Fibroblast of upper back skin (primary cell): ENCODE measurements at places on chromosomes 6 and 20.

GRCh38 chr6:53691667-53692133, 26.1 kb upstream of the KLHL31 start:
- no peak for DNase-seq

- peak; percentile 43 for DNase-seq
Observed at GRCh38 chr6:131368198-131368911, 204.7 kb upstream of the ARG1 start.

DNA sequence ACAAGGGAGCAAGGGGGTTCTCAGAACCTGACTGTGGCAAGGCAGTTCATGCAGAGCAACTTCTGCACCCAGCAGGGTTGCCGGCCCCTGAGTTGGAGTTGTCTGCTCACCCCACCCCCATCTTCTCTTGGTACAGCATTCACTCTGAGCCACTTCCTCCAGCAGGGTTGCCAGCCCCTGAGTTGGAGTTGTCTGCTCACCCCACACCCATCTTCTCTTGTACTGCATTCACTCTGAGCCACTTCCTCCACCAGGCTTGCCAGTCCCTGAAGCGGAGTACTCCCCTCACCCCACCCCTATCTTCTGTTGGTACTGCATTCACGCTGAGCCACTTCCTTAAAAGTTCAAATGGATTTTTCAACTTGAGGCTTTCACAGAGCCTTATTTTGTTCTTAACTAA, 79.7 kb upstream of the SYNDIG1 start:
- DNase-seq = no peak

DNA sequence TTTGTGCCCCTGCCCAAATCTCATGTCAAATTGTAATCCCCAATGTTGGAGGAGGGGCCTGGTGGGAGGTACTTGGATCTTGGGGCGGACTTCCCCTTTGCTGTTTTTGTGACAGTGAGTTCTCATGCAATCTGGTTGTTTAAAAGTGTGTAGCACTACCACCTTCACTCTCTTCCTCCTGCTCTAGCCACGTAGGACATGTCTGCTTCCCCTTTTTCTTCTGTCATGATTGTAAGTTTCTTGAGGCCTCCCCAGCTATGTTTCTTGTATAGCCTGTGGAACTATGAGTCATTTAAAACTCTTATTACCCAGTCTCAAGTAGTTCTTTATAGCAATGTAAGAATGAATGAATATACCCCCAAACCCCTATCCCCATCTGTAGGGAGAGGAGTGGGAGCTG, 1013.7 kb upstream of the MAP3K7 start:
- no peak for DNase-seq

GRCh38 chr6:19554356-19555225, 282.6 kb upstream of the ID4 start:
- peak; percentile 14 for DNase-seq

DNA sequence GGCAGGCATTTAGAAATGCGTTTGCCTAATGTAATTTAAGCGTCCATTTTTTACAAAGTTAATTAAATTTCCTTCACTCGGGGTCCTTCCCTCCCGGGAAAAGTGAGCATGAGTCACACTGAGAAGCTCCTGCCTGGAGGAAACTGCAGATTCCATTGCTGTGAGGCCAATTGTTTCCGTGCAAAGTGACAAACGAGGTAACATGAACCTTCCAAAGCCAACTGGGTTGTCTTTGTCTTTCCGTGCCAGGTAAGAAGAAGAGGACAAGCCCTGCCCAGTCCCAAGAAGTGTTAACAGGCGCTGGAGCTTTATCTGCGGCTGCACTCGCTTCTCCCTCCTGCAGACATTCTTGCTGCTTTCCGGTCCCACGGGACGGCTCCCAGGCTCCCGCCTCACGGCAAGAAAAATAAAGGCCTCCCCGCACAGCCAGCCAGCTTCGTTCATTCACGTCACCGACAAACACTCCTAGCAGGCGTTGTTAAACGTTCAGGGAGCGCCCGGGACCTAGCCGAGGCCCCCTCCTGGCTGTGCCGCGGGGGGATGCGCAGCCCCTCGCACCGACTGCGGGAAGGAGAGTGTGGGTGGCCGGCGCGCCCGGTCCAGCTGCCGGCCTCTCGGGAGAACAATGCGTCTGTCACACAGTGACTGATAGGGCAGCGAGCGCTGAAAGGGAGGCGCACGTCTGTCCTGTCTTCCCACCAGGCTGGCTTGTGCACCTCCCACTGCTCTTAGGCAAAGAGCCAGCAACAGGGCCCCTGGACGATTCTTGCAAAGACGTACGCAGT, 61.5 kb upstream of the HDDC2 start:
- peak; percentile 62 for DNase-seq

DNA sequence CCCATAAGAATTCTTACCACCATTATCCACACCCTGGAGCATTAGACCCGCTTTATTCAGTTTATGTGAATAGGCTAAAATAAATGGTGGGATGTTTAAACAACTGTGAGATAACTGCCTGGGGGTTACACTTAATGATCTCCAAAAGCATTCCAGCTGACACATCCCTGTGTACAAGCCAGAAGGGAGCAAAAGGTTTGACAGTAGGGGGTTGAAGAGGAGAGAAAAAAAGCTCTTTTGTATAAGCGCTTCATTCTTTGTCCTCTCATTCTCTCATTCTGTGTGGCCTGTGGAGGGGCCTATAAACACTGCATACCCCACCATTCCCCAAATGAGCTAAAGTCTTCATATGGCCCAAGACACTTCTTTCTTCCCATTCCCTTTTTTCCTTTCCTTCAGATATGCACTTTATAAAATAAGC, 30.8 kb upstream of the COL21A1 start:
- peak; percentile 25 for DNase-seq

DNA sequence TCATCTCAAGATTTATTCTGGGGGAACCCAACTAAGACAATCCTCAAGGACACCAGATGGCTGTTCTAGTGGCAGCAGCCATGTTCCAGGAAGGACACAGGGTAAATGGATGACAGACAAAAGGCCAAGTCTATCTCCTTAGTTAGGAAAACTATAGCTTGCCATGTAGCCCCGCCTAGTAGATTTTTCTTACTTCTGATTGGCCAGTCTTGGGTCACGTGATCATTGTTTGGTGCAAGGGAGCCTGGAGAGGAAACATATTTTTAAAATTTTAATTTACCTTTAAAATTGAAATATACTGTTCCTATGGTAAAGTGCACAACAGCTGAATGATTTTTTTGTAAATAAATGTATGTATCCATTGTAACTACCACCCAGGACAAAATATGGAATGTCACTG, 4.4 kb upstream of the KCNS1 start:
- no peak for DNase-seq
